ENCODE measurements at places on chromosomes 5 and 9.

- no peak for DNase-seq
These were observed 11.0 kb downstream of the HSPA9 start for GRCh38 chr5:138564242-138564641.

DNA sequence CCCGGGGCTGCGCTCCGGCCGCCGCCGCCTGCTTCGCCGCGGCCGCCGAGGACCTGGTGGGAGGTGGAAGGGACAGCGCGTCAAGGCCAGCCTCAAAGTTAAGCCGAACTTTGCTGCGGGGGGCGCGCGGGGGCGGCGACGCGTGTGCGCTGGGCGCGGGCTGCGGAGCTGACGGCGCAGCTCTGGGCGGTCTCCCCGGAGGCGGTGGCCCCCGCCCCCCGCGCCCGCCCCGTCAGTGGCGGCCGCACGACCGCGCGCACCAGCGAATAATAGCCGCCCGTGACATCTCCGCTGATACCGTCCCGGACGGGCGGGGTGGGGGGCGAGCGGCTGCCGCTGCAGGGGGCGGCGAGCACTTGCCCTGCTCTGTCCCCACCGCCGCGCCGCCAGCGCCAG is 579 bp upstream of the FAM78A start:
- DNase-seq: no peak

DNA sequence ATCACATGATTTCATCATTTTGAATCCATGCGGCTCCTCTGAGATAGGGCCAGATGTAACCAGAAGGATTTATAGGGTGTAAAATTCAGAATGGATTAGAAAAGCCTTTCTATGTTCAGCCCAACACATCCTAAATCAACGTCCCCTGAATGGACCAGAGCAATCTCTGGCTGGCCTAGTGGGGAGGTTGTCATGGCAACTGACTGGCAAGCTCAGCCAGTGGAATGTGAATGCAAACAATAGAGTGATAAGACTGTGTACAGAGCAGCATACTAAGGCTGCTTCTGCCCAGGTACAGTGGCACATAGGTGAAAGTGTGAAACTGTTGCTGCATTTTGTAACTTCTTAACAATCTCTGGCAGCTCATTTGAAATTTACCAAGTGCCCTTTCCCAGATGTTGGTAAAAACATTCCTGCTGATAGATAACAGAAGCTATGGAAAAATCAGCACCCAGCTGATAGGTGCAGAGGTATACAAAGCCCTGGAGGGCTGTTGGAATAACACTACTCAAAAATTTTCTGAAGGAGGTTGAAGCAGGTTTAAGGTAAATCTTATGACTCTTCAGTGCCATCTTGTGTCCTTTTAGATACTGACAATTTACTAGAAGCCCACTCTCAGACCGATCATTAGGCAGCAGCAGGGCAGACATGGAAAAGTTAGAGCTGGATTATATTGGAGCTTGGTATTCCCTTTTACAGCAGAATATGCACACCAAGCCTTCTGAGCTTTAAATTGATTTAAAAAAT is 267.2 kb downstream of the RAB3C start:
- DNase-seq: no peak

DNA sequence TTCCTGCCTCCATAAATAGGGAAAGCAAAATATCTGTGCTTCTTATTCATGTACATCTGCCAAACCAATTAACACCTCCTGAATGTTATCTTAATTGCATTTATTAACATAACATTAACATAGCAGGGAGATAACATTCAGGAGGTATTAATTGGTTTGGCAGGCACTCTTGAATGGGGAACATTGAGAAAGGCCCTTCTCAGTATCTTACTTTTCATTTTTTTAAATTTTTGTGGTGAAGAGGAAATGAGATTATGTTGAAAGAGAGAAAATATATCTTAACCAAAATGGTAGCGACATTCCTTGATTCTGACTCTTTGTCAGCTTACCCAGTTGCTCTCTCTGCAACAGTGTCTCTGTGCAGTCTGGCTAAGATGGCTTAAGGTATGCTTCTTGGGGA is 100.4 kb upstream of the TLE1 start:
- no peak for DNase-seq

DNA sequence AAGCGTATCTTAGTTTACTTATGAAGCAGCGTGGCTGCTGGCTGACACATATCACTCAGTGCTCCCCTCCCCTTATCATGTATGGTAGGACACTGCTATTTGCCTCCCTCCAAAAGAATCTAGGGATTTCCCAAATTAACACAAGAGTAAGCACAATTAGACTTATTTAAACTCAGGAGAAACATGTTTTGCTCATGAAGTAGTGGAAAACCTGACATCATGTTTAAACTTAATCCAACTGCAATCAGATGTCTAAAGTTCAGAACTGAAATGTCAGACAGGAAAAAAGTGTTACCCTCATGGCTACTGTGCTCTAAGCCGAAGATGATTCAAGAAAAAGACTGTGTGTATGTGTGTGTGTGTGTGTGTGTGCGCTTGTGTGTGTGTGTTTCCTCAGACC is 324.1 kb upstream of the TNC start:
- DNase-seq: no peak

DNA sequence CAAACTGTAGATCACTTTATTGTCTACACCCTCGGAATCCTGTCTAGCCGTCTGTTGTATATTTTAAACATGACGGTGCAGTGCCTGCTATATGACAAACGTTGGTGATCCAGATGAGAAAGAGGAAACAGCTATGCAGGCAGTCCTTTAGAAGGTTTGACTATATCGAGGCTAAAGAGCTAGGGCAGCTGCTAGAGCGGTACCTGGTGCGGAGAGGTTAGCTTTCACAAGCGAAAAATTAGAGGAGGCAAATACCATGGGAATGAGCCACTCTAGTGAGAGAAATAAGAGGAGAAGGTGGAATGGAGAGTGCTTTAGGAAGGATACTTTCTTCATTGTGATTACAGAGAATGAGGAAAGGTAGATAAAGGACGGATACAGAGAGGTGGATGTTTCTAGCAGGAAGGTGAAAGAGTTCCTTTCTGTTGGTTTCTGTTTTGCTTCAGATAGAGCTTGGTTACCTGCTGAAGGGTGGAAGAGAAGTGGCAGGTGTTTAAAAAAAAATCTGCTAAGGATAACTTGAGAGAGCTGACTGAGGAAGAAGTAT is 959 bp upstream of the FBXL17 start:
- no peak for DNase-seq

DNA sequence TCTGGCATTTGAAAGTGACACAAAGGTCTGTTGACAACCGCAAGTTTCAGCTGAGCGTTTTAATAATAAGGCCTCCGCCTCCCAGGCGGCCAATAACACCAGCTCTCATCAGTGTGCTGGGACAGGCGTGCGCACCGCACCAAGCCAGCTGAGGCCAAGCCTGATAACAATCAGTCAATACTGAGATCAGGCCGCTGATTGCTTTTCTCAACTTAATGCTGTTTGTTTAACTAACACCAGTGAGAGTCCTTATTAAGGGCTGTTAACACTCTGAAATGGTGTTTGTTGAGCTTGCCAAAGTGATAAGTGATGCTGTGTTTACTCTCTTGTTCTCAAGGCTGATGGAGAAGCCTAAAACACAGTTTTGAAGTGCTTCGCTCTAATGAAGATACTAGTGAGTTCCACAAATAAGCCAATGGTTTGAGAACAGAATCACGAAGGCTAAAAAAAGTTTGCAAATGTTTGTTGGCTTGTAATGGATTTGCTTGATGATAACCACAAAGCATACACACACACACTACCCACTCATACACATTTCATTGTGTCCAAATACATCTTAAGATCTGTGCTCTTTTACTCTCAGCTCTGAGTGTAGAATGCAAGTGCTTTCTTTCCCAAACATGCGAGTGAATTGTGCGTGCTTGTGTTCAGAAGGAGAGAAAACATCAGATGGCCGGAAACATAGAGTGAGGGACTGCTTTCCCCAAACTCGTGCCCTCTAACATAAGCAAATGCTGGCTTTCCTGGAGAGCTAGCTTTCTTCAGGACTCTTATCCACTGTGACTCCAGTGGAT is 330.4 kb upstream of the KLF4 start:
- DNase-seq: no peak

DNA sequence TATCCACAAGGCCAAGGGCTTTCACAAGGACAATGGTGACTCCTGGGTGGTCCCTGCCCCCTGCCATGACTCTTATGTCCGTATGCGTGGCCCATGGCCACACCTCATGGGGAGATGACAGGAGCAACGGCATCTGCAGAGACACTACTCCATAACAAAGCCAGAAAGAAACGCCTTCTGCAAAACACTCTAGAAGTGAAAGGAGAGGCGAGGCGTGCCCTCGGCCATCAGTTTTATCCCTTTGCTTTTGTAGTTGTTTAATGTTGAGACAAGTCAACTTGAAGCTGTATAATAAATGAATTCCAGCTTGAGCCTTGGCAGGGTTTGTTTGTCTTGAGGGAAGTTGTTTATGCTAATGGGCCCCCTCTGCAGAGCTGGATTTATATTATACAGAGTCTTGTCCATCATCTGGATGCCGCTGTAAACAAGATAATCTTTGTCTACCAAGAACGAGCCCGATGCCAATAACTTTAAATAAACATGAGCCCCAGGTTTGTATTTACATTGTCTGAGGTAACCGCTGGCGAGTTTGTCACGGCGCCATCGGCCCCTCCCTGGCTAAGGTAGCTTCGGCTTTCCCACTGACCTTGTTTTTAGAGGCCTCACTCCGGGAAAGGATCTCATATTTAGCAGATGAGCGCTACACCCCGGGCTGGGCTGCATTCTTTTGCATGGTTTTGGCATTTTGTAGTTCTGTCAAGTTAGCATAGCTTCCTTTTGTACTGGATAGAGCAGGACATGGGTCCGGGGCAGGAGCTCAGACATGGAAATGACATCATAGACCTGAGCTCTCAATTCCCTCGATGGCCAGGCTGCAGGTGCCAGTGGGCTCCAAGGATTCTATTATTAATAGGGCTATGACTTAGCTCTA is 165.3 kb downstream of the ERCC6L2 start:
- no peak for DNase-seq

GRCh38 chr5:173014671-173015070 is 31.1 kb downstream of the ATP6V0E1 start:
- DNase-seq: no peak

GRCh38 chr9:104905153-104905901 is 22.6 kb downstream of the ABCA1 start:
- no peak for DNase-seq

GRCh38 chr5:78215972-78216371 is 78.5 kb downstream of the AP3B1 start:
- DNase-seq: no peak

DNA sequence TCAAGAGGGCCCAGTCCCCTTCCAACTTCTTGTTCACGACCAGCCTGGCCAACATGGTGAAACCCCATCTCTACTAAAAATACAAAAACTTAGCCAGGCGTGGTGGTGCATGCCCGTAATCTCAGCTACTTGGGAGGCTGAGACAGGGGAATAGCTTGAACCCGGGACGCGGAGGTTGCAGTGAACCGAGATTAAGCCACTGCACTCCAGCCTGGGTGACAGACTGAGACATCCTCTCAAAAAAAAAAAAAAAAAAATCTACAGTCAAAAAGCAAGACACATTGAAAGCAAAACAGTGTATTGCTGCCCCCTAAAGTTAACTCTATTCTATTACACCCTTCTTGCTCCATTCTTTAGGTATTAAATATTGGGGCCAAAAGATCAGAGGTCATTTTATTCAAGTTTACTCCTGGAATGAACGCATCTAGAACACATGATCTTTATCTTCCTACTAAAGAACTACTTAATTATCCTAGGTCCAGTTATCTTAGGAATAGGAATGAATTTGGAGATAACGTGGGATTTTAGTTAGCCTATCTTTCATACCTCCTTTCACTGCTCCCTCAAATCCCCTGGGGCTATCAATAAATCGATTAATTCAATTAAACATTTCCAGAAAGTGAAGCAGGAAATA is 2.4 kb downstream of the ATG12 start:
- no peak for DNase-seq

DNA sequence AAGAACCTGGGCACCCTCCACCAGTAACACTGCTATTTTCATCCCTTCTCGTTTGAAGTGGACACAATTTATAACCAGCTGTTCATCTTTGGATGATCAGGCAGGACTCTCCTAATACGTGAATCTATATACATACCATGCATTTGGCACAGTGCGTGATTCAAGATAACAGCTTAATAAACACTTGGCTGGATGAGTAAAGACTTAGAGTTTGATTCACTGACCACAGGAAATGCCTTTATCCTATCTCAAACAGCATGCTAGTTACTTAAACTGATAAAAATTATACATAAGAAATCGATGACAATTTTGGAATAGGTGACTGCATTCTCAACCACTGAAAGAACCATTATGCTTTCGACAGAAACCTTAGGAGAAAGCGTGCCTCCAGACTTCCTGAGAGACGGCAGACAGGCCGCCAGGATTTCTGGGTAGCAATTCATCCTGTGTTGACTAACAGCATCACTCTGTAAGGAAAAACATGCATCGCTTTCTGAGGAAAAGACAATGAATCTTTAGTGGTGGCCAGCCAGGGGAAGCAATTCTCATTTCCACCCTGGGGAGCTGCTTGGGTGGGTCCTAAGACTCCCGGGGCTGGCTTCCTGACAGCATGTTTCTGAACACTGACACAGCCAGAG is 9.7 kb downstream of the MRPL36 start:
- DNase-seq: no peak

GRCh38 chr5:153632748-153633290 is 142.3 kb downstream of the GRIA1 start:
- DNase-seq: no peak

GRCh38 chr9:129052592-129052991 is 16.2 kb downstream of the MIGA2 start:
- no peak for DNase-seq

DNA sequence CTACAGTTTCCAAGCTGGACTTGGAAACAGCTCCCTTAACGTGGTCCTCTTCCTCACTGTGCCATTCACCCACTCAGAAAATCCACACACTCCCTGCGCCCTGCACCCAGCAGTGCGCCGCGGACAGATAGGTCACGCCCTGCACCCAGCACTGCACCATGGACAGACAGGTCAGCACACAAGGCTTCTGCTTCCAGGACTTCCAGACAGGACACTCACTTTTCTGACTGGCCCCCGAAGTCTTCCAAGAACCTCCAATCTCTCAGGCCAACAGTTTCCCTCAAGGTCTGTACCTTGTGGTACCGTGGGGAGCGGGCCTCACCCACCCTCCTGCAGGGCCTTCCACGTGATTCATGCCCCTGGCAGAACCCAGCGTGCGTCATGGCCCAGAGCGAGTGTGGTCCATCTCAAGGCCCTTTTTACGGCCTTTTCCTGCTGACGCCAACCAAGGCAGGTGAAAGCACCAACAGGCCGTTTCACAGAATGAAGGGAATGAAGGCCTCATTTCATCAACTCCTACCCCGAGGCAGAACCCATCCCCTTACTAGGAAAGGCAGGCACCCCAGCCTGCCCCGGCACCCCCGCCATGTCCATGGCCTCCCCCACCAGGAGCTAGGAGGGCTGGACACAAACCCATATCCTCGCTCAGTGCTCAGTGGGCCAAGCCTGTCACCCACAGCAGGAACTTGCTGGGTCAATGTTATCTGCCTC is 17.3 kb downstream of the VAV2 start:
- DNase-seq: no peak

DNA sequence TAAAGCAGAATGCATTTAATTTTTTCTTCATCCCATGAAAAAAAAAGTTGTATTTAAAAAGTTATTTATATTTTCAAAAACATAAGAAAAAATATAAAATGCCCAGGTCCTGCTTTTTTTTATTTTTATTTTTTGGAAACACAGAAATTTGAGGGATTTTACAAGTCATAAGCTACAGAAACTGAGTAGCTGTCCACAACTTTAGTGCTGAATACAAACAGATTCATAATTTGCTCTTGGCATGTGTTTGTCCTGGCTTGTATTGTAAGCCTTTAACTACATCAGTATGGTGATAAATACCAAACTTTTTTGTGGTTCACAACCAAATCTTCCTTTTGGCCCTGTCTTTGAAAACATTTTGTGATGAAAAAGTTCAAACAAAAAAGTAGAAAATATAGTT is 7.5 kb upstream of the PLCXD3 start:
- DNase-seq: no peak

- DNase-seq: no peak
These were observed 162.1 kb downstream of the ARL15 start for GRCh38 chr5:54148067-54148845.

All from brain pericyte (primary cell).